RPMI8226 (cell line): ENCODE measurements at places on chromosomes 1 and 21.

DNA sequence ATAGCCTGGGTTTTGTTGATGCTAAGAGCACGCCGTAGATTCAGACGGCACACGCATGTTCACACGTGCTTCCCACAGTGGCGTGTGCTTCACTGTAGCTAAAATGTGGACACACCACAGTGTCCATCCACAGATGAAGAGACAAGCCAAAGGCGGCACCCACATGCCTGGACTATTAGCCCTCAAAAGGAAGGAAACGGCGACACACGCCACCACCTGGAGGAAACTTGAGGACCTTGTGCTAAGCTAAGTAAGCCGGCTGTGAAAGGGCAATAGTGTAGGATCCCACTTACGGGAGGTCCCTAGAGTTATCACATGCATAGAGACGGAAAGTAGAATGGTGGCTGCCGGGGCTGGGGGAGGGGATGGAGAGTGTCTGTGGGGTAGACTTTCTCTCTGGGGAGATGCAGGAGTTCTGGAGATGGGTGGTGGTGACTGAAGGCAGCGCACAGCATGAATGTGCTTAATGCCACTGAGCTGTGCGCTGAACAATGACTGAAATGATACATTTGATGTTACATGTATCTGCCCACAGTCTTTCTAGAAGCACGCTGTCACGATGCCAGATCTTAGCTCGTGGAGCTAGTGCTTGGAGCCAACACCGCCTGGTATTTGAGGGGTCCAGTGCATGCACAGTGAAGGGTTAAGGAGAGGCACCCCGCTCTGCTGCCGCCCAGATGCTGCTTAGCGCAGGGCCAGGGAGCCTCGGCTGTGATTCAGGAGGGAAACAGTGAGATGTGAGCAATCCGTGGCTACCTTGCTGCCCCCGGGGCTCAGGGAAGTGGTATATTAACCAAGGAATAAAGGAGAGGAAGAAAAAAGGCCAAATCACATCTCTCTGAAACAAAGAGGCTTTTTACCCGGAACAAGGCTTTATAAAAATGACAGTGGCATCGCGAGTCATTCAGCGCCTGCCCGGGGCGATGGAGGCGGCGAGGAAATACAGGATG, 103.7 kb downstream of the PRDM16 start:
- no peak for DNase-seq

GRCh38 chr21:27695246-27695645, 728.4 kb upstream of the ADAMTS5 start:
- no peak for DNase-seq

GRCh38 chr1:197740992-197741391, 34.3 kb downstream of the DENND1B start:
- DNase-seq: no peak

- DNase-seq: no peak
Observed at GRCh38 chr1:180811886-180812285, 100.8 kb upstream of the KIAA1614 start.

DNA sequence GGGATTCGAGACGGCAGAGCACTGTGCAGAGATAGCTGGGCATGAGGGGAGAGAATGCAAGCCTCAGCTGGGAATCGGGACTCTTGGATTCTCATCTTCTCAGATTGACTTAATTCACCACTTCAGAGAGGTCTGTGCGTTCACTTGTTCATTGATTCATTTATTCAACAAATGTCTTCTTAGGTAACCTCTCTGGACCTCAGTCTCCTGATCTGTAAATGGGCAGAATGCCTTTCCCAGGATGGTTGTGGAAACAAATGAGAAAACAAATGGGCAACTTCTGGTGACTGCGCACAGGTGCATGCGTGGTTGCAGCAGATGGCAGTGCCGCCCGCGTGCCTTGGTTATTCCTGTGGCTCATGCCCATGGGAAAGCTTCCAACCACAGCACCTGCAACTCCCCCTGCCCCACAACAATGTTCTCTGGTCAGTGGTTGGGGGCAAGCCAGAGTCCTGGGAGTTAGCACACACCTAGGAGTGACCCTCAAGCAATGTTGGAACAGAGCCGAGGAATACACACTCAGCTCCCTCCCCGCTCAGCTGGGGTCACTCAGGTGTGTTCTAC, 110.1 kb upstream of the RUNX3 start:
- no peak for DNase-seq

DNA sequence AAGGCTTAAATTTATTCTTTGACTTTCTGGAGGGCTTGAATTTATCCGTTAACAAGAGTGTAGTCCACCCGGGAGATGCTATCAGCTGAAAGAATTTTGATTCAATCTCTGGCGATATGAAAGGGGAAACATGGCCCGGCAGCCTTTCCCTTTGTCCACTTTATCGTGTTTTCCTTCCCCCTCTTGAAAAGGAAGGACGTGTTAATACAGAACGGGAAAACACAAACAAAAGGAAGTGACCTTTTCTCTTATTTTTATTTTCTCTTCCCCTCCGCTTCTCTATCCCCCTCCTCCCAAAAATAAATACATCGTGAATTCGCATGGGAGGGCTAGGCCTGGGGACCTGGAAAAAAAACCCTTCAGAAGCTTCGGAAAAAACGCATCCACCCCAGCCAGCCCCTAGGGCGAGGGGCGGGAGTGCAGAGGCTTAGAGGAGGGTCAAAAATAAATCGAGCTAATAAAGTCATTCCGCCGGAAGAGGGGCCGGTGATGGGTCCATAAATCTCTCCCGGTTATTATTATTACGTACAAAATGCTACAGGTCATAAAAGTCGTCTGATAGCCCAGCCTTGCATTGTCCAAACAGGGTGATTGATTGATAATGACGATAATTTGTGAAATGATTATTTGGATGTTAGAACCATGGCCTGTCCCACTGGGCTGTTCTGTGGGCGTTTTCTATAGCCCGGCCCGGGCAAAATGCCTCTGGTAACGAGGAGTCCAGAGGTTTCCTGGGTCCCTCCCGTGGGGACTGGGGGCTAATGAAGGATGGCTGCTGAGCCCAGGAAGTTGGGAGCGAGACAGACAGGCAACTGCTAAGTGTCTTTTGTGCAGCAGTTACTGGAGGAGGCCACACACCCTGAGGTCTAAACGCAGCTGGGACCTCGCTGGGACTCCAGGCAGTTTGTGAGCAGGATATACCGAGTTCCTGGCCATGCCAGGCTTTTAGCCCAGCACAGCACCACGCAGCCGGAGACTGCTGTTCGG, 179.4 kb downstream of the PRDM16 start:
- DNase-seq: no peak
